HS-27A (cell line): ENCODE measurements at places on chromosomes 2 and 18.

DNA sequence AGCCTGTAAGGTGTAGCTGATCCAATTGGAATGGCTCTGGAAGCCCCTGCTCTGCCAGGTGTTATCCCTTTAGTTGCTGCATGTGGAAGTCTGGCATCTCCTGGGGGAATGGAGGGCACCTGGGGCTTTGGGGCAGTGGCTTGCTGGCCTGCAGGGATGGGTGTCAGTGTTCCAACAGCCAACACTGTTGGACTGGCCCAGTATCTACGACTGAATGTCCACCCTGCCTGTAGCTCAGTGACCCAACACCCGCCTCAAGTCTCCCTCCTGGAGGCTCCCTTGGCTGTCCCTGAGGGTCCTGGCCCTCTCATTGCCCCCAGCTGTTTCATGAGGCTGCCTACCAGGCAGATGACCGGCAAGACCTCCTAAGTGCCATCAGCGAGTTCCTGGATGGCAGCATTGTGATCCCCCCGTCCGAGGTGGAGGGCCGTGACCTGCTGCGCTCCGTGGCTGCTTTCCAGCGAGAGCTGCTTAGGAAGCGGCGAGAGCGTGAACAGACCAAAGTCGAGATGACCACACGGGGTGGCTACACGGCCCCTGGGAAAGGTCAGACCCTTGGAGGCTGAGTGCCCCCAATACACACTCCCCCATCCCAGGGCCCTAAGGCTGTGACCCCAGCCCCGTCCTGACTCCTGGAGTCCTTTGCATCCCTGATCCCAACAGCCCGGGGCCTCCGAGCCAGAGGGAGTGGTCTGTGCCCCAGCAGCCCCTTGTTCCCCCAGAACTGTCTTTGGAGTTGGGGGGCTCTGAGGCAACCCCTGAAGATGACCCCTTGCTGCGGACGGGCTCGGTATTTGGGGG is 7.7 kb downstream of the SLC4A3 start:
- DNase-seq = no peak

DNA sequence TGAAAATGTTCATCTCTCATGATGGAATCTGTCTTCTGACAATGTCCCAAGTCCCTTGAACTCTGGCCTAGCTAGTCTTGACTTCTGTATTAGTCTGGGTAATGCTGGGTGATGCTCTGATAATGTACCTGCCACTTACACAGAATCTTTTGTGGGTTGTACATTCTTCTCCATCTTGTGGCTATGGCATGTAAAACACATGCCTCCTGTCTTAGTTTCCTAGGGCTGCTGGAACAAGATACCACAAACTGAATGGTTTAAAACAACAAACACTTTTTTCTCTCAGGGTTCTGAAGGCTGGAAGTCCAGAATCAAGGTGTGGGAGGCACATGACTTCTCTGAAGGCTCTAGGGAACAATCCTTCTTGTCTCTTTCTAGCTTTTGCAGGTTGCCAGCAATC is 57.1 kb downstream of the RAPGEF4 start:
- DNase-seq = no peak

DNA sequence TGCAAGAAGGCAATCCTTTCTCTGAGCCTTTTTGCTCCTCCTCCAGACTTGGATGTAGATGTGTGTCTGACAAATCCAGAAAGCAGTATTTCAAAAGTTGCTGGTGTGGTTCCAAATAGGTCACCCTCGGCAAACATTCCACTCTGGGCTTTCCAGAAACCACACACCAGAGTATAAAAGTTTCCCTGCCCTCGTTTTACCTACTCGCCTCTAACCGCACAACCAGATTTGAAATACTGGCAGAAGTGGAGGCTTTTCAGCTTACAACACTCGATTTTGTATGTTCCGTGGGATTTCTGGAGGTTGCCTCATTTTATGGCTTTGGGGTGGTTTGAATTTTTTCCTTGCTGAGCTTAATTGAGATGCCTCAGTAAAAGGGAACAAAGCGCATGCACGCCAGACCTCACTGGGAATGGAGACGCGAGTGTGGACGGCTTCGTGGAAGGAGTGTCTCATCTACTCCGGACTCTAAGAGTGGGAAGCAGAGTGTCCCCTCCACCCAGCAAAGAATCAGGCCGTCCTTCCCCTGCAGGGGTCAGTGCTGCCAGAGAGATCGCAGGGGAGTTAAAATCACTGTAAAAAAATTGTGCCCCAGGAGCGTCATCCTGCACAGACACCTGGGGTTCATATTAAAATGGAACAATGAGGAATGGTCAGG is 44.0 kb upstream of the RPL31 start:
- DNase-seq = peak; percentile 9

- DNase-seq = no peak
Measured at GRCh38 chr2:226132323-226133215, 667.1 kb downstream of the IRS1 start.

DNA sequence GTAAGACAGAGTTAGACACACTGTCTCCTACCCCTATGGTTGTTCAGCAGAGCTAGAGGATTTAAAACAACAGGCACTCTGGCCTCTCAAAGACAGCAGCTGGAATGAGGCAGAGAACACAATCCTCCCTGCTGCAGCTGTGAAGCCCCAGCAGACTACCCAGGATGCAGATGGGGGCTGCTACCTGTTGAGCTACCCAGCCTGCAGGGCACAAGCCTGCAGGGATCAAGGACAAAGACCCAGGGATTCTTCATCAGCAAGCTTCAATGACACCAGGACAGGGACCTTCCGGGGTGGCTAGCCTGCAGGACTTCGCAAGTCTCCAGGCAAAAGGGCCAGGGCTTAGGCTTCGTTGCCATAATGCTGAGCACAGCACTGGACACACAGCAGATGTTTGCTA is 27.2 kb downstream of the GALNT14 start:
- DNase-seq = no peak

DNA sequence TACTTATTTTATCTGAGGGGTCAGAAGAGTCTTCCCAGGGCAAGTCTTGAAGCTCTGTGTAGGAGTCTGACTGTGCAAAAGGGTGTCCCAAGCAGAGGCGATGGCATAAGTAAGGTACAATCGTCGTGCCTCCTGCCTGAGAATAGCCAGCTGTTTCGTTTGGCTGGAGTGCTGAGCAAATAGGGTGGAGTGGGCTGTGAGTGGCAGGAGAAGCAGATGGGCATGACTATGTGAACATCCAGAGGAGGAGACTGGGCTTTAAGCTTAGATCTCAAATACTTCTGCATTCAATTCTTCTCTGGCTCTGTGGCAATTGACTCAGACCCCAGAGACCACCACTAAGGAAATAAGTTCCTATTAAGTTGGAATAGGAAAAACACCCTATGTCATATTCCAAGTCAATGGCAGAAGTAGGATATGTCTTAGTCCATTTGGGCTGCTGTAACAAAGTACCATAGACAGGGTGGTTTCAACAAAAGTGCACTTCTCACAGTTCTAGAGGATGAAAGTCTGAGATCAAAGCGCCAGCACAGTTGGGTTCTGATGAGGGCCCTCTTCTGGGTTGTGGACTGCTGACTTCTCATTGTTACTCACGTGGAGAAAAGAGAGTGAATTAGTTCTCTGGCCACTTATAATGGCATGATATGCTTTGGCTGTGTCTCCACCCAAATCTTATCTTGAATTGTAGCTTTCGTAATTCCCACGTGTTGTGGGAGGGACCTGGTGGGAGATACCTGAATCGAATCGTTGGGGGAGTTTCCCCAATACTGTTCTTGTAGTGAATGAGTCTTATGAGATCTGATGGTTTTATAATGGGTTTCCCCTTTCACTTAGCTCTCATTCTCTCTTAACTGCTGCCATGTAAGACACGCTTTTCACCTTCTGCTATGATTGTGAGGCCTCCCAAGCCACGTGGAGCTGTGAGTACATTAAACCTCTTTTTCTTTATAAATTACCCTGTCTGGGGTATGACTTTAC is 120.2 kb downstream of the LPIN1 start:
- no peak for DNase-seq

GRCh38 chr18:8847900-8848299 is 142.5 kb downstream of the MTCL1 start:
- DNase-seq = no peak

DNA sequence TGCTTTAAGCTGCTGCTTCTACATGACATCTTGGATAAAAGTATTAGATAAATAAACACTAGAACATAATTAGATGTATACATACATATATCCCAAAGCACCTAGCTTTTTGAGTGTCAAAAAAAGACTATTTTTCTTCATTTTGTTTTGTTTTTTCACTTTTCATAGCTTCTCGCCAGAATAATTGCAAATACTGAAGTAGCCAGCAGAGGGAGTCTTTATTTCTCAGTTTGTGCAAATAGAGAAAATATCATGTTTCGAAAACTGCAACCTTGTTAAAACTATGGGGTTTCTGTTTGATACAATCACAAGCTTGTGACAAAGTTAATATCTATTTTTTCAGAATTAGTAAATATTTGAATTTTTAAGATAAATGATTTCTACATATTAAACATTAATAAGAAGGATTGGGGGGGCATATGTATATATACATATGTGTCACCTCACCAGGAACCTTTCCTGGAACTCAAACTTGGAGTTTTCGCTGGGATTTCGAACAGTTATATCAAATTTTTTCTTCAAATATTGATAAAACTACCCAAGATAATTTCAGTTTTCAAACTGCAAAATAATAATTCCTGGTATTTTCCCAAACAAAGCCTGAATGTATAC is 61.0 kb downstream of the GRB14 start:
- no peak for DNase-seq

- no peak for DNase-seq
Measured at GRCh38 chr2:166068981-166069380, 58.8 kb downstream of the SCN1A start.

DNA sequence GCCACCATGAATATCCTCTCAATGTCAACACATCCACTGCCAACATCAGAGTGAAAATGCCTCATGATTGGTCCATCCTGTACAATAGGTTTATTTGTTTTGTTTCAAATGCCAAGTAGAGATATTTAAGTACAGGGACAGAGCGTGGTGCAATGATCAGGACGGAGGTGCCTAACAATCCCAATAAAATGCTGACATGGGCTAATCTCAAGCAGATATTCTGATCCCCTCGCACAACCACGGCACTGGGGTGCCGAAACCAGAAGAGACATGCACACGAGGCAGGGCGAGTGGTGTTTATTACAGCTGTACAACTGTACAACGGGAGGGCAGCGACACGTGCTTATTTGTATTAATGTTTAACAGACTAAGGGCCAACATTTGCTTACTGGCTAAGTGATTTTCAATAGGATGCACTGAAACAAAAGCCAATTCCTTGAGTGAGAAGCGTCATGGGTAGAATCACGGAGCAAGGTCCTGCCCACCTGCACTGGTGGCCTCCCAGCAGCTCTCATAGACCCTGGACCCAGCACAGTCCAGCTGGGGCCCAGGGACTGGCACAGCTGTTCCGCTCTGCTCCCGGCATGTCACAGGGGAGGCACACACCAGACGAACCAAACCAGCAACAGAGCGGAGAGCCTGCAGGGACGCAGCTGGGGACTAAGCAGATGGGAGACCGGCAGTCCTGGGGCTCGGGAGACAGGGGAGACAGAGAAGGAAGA is 101.4 kb downstream of the HDAC4 start:
- no peak for DNase-seq

DNA sequence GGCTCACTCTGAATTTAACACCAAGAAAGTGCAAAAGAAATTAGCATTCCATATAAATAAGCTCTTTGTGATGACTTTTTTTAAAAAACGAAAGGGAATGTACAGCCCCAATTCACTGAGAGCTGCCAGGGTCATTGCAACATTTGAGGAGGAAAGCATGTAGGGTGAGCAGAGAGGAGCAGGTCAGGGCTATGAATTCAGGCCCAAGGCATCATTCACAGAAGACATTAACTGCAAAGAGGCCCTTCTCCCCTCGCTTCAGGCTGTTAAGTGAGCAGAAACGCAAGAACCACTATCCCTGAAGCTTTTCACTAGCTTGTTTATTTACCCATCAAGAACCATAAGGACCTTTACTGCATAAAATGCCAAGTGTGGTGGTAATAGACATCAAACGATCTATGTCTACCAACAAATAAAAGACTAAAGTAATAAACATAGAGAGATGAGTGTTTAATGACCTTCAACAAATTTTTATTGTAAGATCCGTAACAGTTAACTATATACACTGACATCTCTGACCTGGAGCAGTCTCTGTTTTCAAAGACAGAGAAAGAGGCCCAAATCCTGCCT is 333.1 kb upstream of the HNRNPA3 start:
- DNase-seq = no peak

DNA sequence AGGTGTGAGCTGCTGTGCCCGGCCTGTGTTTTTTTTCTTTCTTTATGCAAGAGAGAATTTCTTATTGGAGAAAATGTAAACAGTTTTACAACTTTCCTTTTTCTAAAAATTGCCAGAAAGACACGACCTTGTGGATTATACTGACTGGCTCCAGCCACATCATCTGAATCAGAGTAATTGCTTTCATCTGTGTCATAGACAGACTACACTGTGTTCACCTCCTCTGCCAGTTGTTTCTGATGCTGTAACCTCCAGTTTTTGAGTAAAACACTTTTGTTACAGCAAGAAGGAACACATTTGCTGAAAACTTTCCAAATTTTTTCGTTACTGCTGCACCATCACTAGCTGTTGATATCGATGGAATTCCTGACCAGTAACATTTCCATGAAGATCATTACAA is 43.9 kb upstream of the PLEKHM3 start:
- no peak for DNase-seq

GRCh38 chr2:84880395-84880644 is 564 bp downstream of the TRABD2A start:
- DNase-seq = no peak

GRCh38 chr18:46257366-46257765 is 153.2 kb downstream of the HAUS1 start:
- DNase-seq = no peak

DNA sequence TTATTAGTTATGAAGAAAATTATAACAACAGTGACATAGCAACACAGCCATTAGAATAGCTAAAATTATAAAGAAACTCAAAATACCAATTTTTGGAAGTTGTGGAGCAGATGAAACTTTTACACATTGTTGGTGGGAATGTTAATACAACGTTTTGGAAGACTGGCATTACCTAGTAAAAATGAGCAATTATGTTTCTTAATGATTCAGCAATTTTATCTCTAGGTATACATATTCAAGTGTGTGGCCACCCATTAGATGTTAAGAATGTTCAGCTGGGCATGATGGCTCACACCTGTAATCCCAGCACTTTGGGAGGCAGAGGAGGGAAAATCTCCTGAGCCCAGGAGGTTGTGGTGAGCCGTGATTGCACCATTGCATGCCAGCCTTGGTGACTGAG is 78.8 kb downstream of the INSIG2 start:
- DNase-seq = no peak

DNA sequence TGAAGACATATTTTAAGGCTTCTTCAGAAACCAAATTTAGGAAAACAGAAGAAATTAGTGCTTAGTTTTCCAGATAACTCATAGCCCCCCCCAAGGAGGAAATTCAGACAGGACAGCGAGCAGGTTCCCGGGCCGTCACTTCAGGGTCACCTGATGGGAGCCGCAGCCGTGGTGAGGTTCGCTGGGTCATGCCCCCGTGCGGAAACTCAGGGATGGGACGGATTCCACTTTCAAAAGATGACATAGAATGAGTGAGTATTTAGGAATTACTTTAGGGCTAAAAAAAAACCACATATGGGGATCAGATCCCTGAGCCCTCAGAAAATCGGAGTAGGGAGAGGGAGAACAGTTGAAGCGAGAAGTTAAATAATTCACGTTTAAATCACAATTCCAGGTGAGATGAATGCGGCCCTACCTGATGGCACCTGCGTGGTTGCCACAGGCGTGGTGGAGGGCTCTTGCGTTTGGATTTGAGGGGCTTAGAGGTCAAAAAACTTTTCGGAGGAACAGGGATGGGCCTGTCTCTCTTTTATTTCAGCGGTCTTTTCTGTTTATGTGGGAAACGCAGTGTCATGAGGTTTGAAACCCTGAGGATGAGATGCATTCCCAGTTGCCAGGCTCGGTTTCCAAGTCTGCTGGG is 114.4 kb downstream of the NFATC1 start:
- DNase-seq = no peak

GRCh38 chr18:48037481-48038271 is 107.2 kb upstream of the SMAD2 start:
- no peak for DNase-seq
